ENCODE measurements at places on chromosomes 16 and 17. TPM values are rescaled to one million over a fixed set of nuclear protein-coding genes. Genes with fewer than 3 reads are reported as not detected.

Gene FNDC8
- not detected for total RNA-seq

Gene IGFBP4
- total RNA-seq: 5.8 TPM

Gene QRICH2
- total RNA-seq: 5.5 TPM

Gene MKS1
- 27.7 TPM for total RNA-seq

Gene PMP22
- total RNA-seq: 0.53 TPM

Gene KRTAP16-1
- total RNA-seq: not detected

Gene UMOD
- not detected for total RNA-seq

Gene MEIOB
- not detected for total RNA-seq

Gene RECQL5
- total RNA-seq: 59.1 TPM

Gene OR1A1
- total RNA-seq: not detected

Gene ABCC12
- not detected for total RNA-seq

Gene ITGB4
- total RNA-seq: 0.67 TPM

All from CD4-positive, alpha-beta memory T cell (primary cell).